ENCODE measurements at places on chromosomes 1 and 21.

GRCh38 chr1:94737124-94737998, 82.8 kb upstream of the SLC44A3 start:
- no peak for DNase-seq

DNA sequence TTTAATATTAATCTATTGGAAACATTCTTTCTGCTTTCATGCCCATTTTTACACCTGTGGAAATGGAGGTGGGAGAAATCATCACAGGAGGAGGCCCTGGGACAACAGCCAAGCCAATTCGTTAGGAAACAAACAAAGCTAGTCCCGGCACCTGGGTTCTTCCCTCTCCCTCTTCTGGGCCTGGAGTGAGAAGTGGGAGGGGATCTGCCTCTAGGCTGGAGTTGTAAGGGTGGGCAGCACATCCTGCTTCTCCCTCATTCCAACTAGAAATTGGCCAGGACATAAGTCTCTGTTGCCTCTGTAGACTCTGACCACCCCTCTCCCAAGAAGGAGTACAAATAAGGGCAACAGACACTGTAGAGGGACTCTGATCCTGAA, 20.2 kb upstream of the ERO1B start:
- no peak for DNase-seq

GRCh38 chr1:200909757-200910239, 15.1 kb downstream of the INAVA start:
- no peak for DNase-seq

DNA sequence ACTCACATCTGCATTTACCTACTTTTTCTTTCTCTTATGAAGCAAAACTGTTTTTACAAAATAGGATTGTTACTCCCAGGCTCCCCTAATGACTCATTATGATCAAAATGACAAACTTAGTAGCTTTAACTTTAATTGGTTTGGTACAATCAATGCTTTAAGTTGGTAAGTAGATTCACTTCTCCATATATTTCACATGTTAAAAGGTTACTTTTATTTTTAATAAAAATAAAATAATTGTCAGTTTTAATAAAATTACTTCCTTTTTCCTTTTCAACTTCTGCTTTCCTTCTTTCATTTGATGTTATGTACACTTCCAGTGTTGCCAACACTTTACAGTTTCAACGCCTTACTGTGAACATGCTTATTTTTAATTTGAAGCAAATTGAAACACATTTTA, 477.6 kb downstream of the SETD4 start:
- peak; percentile 1 for DNase-seq

GRCh38 chr1:76219366-76219818, 144.8 kb downstream of the ST6GALNAC3 start:
- DNase-seq = no peak

DNA sequence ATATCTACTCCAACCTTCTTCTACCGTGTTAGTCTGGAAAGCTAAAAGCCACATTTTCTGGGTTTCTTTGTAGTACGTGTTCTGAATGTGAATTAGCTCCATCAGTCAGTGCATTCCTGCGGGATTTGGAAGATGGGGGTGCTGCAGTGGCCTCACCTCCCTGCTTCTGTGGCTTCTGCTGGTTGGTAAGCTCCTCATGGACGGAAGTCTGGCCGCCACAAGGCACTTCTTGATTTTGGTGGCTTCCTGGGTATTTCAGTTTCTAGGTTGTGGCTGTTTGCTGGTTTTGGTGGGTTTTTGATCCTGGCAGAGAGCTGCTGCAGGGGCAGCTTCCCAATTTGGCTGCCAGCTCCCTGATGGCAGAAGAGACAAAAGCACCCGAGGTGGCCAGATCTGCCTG, 20.9 kb upstream of the TACSTD2 start:
- no peak for DNase-seq

DNA sequence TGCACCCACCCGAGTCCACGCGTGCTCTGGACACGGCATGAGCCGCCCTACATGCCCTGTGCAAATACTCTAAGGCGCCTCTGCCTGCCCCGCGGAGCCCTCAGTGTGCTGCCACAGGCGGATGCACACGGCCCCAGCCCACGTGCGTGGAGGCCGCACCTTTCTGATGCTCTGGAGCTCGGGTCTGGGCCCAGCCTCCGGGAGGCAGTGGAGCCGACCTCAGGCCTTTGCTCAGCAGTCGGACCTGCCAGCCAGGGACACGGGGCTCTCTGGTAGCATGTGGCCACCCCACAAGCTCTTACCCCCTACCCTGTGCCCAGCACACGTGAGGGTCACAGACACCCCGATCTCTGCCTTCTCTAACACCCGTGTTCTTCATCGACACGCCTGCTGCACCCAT, 2.1 kb downstream of the TMEM240 start:
- DNase-seq = no peak

DNA sequence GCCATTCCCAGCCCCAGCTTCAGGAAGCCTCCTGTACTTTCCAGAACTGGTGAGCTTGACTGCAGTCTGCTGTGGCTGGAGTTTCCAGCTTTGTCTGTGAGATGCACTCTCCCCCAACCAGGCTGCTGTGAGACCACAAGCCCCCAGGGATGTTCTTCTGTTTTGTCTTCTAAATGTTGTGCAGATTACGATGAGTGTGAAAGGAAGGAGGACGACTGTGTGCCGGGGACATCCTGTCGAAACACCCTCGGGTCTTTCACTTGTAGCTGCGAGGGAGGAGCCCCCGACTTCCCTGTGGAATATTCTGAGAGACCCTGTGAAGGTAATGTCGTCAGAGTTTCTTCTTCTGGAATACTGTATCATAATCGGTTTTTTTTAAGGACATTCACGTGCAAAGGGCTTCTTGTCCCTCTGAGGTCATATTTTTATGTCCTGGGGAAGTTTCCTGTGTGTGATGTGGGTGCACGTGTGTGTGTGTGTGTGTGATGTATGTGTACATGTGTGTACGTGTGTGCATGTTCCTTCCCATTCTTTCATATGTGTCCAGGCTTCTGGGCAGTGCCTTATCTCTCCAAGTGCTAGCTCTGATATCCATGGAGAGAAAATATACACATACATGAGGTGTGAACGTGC, 49.9 kb downstream of the UMODL1 start:
- DNase-seq = no peak

- DNase-seq = no peak
These were observed 38.2 kb downstream of the ARHGEF11 start for GRCh38 chr1:157007306-157007705.

GRCh38 chr1:167551362-167551761, 2.2 kb downstream of the CREG1 start:
- DNase-seq = no peak

- DNase-seq = no peak
These were observed 67.0 kb upstream of the KLHDC7A start for GRCh38 chr1:18413541-18414305.

GRCh38 chr1:67738401-67738800, 53.4 kb downstream of the GADD45A start:
- DNase-seq = no peak

DNA sequence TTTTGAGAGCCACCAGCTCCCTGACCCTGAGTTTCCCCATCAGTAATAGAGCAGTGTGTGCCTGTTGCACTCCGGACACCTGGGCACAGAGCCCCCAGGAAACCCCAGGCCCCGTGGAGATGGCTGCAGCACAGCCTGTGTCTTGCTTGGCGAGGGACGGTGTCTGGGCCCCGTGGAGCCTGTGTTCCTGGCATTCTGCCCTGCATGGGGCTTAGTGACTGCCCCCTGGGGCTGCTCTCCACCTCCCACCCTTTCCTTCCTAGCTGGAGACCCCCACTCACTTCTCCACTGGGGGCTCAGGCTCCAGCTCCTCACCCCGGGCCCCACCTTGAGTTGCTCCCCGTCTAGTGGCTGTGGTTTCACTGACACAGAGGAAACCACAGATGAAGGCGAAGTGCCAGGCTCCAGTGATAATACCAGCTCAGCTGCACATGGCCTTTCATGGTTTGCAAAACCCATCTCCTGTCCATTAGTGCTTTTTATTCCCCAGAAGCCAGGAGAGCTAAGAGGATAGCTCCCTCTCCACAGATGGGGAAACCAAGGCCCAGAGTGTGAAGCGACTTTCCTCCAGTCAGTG, 39.4 kb downstream of the DMRTB1 start:
- no peak for DNase-seq

DNA sequence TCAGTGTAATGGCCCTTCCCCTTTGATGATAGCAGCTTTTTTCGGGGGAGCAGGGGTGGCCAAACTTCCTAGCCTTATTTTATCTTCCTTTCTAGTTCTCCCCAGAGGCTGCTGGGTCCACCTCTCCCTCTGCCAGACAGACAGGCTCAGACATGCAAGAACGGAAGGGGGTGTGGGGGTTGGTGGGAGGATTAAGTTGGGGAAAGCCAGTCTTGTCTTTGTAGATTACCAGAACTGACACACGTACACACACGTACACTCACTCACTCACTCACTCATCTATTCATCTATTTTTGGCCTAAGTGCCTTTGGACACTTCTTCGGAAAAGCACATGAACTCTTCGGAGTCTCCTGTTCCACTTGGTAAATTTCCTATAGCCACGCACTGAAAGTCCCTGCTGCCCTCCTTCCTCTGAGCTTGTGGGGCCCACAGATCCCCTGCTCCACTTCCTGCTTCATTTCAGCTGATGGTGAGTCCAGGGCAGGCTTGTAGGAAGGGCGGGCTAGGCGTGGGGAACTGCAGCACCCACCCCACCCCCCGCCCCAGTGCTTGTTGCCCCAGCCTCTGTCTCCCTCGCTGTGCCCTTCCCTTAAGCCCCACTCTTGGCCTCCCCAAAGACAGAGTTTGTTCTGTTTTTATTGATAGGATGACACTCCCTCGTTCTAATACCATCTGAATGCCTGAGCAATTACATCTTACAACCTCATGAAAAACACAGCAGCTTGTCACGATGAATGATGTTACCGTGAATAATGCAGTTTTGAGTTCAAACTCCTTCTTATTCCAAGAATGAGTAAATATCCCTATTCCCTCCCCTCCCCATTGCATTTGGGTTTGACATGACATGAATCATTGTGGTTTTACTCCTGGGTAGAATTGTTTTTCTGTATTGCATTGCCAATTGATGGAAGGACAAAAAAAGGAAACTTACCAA, 60.7 kb upstream of the ATP5PO start:
- peak; percentile 89 for DNase-seq

All from activated CD4-positive, alpha-beta T cell treated with anti-CD3 and anti-CD28 coated beads, Interleukin-2, amount 50 U/mL, for 16 hours (primary cell).